Tongue (tissue), 3 donors: ENCODE measurements at places on chromosomes 1 and 21. TPM values are rescaled to one million over a fixed set of nuclear protein-coding genes. Genes with fewer than 3 reads are reported as not detected.

The OLIG2 gene
- not detected for total RNA-seq

The SAMD11 gene
- 6.1 TPM for total RNA-seq

DNA sequence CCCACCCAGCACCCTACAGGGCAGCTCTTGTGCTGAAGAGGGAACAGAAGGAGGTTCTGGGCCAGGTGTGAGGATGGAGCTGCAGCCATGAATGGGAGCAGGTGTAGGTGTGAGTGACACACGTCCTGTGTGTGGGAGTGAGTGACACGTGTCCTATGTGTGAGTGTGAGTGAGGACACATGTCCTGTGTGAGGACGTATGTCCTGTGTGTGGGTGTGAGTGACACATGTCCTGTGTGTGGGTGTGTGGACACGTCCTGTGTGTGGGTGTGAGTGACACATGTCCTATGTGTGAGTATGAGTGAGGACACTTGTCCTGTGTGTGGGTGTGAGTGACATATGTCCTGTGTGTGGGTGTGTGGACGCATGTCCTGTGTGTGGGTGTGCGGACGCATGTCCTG, 26.4 kb downstream of the MEGF6 start:
- no peak for DNase-seq

DNA sequence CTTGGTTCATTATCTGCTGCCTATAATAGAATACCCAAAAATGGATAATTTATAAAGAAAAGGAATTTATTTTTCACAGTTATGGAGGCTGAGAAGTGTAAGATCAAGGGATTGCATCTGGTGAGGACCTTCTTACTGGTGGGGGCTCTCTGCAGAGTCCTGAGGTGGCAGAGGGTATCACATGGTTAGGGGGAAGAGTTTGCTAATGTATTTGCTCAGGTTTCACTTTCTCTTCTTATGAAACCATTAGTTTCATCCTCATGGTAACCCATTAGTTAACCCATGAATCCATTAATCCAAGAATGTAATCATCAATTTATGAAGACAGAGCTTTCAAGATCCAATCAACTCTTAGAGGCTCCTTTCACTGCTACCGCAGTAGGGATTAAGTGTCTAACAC, 120.6 kb downstream of the DNM3 start:
- DNase-seq = no peak

GRCh38 chr1:23868557-23869016, 497 bp upstream of the FUCA1 start:
- DNase-seq = no peak

DNA sequence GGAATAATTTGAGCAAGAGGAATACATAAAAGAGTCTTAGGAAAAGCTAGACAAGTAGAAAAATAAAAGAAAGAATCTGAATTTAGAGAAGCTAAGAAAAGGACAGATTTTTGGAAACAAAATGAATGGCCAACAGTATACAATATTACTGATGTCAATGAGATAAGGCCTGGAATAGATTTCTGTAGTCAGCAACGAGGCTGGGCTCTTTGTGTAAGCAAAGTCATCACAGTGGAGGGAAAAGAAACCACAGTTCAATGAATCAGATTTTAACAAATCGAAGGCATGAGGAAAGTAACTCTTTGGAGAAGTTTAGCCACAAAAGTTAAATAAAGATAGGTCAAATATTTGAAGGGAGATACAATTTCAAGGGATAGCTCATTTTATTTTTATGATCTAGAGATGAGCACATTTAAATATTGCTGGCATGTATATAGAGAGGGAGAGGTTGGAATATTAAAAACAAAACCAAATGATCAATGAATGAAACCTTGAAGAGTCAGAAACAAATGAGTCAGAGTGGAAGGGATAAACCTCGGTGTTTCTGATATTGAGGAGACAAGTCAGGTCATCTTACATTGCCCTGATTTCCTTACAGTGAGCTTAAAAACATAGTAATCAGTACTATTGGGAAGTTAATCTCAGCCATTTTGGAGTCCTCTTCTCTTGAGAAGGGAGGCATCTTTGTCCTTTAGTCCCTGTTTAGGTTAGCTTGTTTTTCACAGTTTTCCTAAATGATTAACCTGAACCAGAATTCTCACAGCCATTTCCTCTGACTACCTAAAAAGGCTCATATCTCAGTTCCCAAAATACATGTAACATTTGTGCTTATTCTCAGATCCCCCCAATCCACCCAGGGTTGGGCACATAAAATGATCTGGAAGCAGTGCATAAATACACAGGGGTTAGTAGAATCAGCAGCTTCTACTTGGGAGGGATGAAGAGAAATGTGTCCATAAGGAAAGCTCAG, 620.0 kb upstream of the B3GALT2 start:
- DNase-seq = no peak

DNA sequence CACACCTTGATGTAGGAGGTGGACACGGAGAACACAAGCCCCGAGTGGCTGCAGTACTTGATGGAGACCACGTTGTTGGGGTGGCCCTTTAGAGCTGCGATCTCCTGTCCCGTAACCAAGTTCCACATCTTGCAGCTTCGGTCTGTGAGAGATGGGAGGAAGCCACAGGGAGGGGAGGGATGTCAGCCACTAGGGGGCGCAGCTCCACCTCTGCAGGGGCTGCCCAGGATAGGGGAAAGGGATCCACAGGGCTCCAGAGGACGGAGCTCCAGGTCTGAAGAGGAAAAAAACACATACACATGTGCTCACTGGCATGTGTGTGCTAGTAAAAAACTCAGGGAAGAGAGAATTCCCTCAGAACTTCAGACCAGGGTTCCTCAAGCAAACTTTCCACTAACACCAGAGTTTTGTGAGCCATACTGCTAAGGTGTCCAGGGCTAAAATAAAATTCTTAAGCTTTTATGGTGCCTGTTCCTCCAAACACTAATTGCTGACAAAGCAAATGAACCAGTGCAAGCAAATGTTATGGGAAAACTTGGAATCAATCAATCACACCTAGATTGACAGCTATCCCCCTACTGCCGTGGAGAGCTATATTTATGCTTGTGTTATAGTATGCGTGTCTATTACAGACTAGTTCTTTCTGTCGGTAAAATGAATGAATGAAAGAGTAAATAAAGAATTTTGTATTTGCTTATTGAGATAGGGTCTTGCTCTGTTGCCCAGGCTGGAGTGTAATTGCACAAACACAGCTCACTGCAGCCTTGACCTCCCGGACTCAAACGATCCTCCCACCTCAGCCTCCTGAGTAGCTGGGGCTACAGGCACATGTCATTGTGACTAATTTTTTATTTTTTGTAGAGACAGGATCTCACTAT, 43.7 kb downstream of the KIF21B start:
- no peak for DNase-seq

- no peak for DNase-seq
Measured at GRCh38 chr1:204742676-204743251, 57.2 kb upstream of the LRRN2 start.

- no peak for DNase-seq
Measured at GRCh38 chr1:219871427-219872057, 56.8 kb downstream of the SLC30A10 start.
